Activated gamma-delta T cell (primary cell): ENCODE measurements at places on chromosomes 5 and 9.

DNA sequence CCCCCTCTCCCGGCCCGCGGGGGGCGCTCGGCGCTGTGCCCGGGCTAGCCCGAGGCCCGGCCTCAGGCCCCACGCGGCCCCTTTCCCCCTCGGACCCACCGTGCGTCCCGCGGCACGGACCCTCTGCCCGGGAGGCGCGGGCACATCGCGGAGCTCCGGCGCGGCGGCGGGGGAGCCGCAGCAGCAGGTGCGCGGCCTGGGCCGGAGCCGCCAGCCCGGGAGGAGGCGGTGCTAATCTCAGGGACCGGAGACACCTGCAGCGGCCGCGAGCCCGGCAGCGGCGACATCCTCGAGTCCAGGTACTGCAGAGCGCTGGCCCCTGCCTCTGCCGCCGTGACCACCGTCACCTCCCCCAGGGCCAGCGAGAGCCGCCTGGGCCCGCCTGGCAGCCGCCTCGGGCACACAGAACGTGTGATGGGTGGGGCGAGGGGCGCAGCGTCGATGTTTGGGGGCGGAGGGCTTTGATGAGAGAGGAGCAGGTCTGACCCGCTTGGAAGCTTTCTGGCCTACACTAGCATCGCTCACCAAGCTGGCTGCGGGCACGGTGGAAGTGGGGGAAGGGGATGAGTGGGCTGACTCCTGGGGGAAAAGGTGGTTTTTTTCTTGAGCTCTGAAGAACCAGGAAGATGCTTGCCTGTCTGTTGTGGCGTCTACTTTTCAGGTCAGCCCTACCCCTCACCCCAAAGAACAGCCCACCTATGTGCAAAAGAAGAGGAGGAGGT, 524 bp downstream of the CYFIP2 start:
- peak; percentile 53 for DNase-seq

- no peak for DNase-seq
These were observed 304.3 kb upstream of the CTNND2 start for GRCh38 chr5:12208366-12209100.

- DNase-seq, result no peak
These were observed 33.1 kb downstream of the RAB3C start for GRCh38 chr5:58615972-58616371.

- DNase-seq, result no peak
These were observed 73.4 kb downstream of the ANGPTL2 start for GRCh38 chr9:127049044-127049443.

- no peak for DNase-seq
These were observed 163.8 kb upstream of the SLC28A3 start for GRCh38 chr9:84504360-84504759.

- DNase-seq, result no peak
These were observed 26.4 kb upstream of the PRUNE2 start for GRCh38 chr9:76932265-76932664.

DNA sequence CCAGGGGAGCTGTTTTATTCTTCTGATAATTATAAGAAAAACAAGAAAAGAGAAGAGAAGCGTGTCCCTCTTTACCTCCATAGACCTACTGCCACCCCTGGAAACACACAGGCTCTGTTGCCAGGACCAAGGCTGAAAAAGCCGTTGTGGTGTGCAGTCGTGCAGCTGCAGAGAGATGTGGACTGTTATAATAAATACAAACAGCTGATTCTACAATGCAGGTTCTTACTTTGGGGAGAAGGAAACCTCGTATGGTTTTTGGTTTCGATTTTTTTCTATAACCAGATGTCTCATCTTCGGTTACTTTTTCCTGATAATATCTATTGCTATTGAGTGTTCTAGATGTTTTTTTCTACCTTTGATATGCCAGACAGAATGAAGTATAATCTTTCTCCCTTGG, 28.1 kb downstream of the FYB1 start:
- DNase-seq, result no peak

- DNase-seq, result no peak
These were observed 33.1 kb downstream of the CORO2A start for GRCh38 chr9:98159301-98159700.

DNA sequence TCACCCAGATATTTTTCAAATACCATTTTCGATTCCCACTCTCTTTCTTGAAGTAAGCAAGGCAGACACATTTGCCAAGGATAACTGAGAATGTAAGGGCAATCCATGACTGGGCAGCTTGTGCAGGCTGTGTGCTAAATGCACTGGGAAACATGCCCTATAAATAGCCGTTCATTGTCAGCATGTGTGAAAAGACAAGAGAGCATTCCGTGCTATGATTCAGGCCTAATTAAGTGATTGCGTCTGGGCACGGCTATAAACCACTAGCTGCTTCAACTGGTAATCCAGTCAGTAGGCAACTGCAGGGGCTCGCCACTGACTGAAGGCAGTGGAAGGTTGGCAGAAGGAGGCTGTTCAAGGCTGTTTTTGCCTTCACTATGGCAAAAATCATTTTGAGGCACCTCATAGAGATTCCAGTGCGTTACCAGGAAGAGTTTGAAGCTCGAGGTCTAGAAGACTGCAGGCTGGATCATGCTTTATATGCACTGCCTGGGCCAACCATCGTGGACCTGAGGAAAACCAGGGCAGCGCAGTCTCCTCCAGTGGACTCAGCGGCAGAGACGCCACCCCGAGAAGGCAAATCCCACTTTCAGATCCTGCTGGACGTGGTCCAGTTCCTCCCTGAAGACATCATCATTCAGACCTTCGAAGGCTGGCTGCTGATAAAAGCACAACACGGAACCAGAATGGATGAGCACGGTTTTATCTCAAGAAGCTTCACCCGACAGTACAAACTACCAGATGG, at the start of gene HSPB3:
Gene HSPB3 (plus strand): TSS at position 287 of the 745 bp plus-strand sequence. CDS start 91 bp downstream, at position 378.
- DNase-seq, result no peak

DNA sequence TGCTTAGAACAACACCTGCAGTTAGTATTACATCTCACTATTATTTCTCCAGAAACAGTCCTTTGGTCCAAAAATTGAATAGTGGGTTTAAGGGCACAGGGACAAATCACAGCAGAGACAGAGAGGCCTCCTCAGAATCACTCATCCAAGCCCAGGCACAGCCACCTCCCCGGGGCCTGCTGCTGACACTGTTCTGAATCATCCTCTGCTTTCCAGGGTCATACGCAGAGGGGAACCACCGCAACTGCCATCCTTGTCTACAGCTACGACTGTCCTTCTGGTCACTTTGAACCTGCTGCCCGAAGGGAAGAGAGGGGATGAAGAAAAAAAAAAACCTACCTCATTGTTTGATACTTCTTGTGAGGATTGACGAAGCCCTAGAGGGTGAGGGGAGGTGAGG, 35.3 kb upstream of the MAN2A1 start:
- DNase-seq, result no peak
